ENCODE measurements at places on chromosomes 12 and 14.

- no peak for DNase-seq
Measured at GRCh38 chr14:53529519-53529918, 376.4 kb upstream of the DDHD1 start.

- peak; percentile 62 for DNase-seq
Measured at GRCh38 chr12:121033625-121034349, 5.3 kb downstream of the OASL start.

GRCh38 chr12:131923260-131923659 is 5.8 kb upstream of the PUS1 start:
- no peak for DNase-seq

- no peak for DNase-seq
Measured at GRCh38 chr12:2302711-2303580, 250.2 kb downstream of the CACNA1C start.

GRCh38 chr14:20857630-20858261 is 33.4 kb upstream of the RNASE3 start:
- DNase-seq = peak; percentile 54

GRCh38 chr12:91256411-91256810 is 73.8 kb upstream of the DCN start:
- no peak for DNase-seq

GRCh38 chr14:104724981-104725771 is 1.1 kb downstream of the ADSS1 start:
- no peak for DNase-seq

GRCh38 chr14:95077345-95077744 is 80.0 kb downstream of the DICER1 start:
- no peak for DNase-seq

GRCh38 chr12:68139001-68139400 is 20.5 kb downstream of the IFNG start:
- DNase-seq = no peak

GRCh38 chr12:47023953-47024352 is 55.5 kb upstream of the PCED1B start:
- no peak for DNase-seq

- no peak for DNase-seq
Measured at GRCh38 chr12:31599053-31599452, 8.1 kb upstream of the DENND5B start.

- no peak for DNase-seq
Measured at GRCh38 chr12:111186347-111186746, 182.5 kb downstream of the PHETA1 start.

DNA sequence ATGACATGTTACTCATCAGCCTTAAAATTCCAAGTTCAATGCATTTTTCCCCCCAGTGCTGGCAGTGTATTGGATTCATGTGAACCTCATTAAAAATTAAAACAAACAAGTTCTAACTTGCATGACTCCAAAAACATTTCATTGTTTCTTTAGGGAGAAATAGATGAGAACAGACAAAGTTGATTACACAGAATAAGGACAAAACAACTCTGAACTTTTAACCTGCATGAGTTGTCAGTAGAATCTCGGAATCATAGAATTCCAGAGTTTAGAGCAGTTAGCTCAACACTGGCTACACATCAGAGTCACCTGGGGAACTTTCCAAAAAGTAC is 127.5 kb downstream of the TMX1 start:
- DNase-seq = no peak

- DNase-seq = no peak
Measured at GRCh38 chr14:36167431-36167830, 9.1 kb downstream of the PTCSC3 start.

DNA sequence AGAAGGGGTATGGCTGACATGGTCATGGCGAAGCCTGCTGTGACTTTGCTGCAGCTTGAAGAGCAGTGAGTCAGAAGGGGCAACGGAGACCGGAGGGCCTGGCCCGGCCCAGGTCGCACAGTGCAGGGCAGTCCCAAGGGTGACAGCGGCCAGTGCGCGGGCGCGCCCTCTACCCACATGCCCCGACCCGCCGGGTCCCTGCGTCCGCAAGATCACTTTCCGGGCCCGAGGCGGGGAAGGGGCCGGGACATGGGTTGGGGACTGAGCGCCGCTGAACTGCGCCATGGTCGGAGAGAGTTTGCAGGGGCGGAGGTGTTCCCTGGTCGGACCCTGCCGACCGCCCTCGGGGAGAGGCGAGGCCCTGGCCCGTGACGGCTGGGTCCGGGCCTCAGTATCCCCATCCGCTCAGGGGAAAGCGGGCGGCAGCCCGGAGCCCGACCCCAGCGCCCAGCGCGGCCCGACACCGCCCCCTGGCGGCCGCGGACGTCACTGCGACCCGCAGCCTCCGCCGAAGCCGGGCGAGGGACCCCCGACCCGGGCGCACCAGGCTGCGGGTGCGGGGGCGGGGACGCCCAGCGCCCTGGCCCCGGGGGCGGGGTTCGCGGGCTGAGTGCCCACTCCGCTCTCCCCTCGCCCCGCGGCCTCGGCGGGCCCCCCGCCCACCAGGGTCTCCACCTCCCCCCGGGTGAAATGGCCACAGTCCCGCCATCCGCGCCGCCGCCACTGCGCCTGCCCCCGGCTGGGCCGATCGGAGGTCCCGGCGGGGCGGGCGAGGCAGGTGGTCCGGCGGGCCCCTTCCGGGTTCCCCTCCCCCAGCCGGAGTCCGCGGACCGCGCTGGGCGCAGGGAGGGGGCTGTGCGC is 7.2 kb upstream of the ANKRD9 start:
- DNase-seq = peak; percentile 46

DNA sequence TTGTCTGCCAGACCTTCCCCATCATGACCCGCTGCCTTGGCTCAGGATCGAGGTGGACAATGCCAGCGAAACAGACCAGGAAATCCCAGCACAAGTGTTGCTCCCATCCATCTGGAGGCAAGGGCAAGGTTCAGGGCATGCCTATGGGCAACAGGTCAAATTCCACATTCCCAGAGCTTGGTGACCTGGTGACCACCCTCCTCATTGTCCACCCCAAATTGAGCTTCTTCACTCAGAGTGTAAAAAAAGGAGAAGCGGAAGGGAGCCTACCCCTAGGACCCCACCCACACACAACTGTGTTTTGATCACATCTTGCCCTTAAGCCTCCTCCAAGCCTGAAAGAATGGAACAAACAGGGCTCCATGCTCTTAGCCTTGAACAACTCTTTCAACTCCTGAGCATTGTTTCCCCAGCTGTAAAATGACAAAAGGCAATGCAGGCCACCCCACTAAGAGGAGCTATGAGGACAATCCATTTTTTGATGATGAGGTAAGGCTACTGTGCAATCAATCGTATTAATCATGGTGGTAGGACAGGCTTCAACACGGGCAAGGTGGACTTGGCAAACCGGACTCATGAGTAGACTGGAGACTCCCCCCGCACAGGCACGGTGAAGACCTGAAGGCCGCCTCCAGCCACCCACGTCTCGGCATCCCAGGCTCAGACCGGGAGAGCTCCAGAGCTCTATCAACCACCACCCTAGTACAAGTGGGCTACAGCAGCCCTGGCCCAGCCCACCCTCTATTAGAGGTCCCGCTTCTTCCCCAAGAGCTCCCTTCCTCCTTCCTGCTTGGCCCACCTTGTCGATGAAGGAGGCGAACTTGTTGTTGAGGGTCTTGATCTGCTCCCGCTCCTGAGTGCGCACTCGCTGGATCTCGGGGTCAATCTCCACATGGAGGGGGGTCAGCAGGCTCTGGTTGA is 866 bp downstream of the KRT79 start:
- DNase-seq = no peak

GRCh38 chr12:49515266-49515665 is 23.6 kb upstream of the KCNH3 start:
- DNase-seq = no peak

- DNase-seq = no peak
Measured at GRCh38 chr12:69908203-69908602, 83.2 kb downstream of the MYRFL start.

GRCh38 chr12:49325606-49326005 is 2.6 kb downstream of the TROAP start:
- DNase-seq = no peak

- DNase-seq = no peak
Measured at GRCh38 chr14:84814391-84814790, 715.6 kb upstream of the FLRT2 start.

GRCh38 chr14:73630009-73630780 is 14.6 kb upstream of the DNAL1 start:
- no peak for DNase-seq

DNA sequence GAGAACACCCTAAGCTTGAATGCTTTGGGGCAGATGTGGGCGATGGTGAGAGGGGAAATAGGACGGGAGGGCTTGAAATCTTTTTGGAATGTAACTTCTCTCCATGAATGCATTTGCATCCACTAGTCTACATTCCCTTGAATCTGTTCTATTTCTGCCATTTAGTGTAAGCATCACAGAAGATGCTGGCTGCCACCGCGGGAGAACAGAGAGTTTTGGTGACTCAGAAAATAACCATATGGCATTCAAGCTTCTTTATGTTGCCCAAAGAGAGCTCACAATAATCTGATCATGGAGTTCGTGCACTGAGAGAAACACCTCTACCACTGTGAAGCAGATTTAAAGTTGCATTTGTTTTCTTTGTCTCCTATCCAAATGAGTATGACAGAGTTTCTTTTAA is 52.6 kb upstream of the OTX2 start:
- no peak for DNase-seq

DNA sequence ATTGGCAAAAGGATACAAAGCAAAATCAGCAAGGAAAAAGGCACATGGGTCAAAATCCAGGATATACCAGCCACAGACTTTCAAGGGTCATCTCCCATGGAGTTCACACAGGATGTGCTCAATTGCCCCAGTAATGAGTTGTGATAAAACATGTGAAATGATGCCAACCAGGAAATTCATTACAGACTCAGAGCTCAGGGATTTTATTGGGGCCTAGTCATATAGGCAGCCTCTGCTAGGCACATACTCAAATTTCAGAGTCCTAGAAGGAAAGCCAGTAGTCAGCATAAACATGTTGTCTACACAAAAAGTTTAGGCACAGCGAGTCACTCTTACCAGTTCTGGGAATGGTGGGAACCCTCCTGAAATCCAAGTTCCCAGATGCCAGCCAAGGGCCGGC is 64.4 kb upstream of the OSBPL8 start:
- DNase-seq = no peak

DNA sequence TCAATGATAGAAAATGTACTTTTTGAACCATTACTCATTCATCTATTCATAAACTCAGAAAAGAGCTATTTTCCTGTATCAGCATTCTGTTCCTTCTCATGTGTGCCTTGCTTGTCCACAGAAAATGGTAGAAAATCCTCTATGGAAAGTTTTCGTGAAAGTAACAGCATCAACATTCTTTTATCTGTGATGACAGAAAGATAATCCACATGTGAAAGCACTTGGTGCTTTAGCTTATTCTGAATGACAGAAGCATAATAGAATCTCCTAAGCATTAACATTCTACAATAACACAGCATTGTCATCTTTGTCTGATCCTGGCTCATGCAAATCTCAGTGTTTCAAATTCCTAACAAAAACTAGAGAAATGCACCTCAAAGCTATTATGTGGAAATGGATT is 431.9 kb downstream of the ADAMTS20 start:
- no peak for DNase-seq

DNA sequence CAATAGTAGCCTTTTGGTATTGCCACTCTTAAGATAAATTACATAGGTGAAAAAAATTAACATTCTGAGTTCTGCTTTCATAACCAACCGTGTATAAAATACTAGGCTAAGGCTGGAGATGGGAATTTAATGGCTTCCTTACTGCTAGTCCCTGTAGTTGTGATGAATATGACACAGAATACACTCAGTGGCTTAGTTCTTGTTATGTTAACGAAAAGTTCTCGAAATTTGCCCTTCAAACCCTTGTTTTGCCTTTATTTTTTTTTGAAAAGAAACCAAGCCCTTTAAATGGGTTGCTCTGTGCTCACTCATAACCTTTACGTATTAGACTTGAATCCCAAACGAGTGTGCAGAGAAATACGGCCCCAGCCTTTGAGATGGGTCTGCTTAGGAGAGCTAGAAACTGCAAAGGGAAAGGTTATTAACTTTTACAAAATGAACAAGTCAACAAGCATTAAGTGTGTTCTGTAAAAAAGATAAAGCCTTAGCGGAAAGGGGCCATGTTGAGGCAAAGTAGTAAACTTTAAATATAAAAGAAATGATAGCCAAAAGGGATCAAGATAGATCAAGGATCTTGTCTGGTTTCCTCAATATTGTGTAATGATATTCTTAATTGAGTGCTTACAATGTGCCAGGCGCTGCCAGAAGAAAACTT is 1.7 kb downstream of the NUDT4 start:
- DNase-seq = no peak

- DNase-seq = no peak
Measured at GRCh38 chr12:133120385-133121191, 9.5 kb downstream of the ZNF891 start.

DNA sequence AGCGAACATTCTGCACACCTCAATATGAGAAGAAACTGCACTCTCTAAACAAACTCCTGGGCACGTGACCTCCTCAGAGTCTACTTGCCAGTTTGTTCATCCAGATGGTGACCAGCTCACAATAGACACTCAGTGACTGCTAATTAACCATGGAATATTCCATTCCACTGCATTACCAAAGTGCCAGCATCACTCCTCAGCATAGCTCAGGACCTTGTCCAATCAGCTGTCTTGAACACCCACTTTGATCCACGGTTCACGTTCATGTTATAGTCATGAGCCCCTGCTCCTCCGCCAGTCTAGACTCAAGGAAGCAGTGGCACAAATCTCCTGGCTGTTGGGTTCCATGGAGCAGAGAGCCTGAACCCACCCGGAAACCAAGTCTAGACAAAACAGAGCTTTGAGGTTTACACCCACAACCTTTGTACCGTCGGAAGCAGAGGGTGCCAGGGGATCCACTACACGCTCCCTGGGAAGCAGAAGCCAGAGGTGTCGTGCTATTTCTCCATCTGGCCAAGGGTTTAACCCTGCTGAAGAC is 285.3 kb downstream of the ZFP36L1 start:
- peak; percentile 13 for DNase-seq

- no peak for DNase-seq
Measured at GRCh38 chr12:104003596-104003995, 37.9 kb downstream of the TDG start.

- DNase-seq = no peak
Measured at GRCh38 chr12:5817246-5817645, 127.8 kb downstream of the ANO2 start.

DNA sequence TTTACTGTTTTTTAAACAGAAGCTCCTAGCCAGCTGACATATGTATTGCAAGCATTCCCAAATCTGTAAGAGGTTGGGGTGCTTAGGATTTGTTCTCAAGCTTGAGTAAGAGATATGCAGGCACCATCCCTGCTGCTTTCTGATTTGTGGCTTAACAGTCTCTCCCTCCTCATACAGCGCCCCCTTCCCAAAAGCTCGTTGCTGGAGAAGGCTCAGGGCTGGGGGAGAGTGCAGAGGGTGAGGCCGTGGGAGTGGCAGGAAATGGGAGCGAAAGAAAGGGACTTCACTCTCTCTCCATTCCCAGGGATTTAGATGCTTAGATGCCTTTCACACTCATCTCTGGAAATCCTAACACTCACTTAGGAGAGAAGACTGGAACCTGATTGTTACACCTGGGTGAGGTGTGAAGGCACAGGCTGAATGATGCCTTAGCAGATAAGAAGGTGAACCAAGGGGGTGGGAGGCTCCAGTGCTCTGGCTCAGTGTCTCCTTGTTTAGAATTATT is 172.0 kb downstream of the C12orf75 start:
- DNase-seq = no peak

GRCh38 chr12:19819231-19819630 is 379.9 kb downstream of the AEBP2 start:
- no peak for DNase-seq
